Stimulated activated CD8-positive, alpha-beta memory T cell treated with anti-CD3 and anti-CD28 coated beads, Interleukin-7, amount 100 ng/mL, for 48 hours (primary cell): ENCODE measurements at places on chromosomes 16 and 17.

GRCh38 chr16:67248401-67249177 is at the start of gene SLC9A5:
Gene SLC9A5, plus strand, starts transcription at chr16:67248979. Its CDS starts 36 bp downstream, at chr16:67249015.
- no peak for DNase-seq

DNA sequence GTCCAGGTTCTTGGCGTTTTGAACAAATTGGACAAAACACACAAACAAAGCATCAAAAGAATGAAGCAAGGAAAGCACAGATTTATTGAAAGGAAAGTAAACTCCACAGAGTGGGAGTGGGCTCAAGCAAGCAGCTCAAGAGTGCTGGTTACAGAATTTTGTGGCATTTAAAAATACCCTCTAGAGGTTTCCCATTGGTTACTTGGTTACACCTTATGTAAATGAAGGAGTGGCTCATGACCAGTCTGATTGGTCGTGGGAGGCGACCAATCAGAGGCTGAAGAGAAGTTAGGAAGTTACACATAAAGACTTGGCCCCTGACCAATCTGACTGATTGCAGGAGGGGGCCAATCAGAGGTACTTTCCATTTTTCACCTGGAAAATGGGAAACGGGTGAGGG is 1373.8 kb upstream of the GOT2 start:
- DNase-seq = no peak

- no peak for DNase-seq
Observed at GRCh38 chr17:14437176-14437575, 136.3 kb downstream of the HS3ST3B1 start.

GRCh38 chr16:53089434-53090285 is 34.9 kb downstream of the CHD9 start:
- DNase-seq = no peak

DNA sequence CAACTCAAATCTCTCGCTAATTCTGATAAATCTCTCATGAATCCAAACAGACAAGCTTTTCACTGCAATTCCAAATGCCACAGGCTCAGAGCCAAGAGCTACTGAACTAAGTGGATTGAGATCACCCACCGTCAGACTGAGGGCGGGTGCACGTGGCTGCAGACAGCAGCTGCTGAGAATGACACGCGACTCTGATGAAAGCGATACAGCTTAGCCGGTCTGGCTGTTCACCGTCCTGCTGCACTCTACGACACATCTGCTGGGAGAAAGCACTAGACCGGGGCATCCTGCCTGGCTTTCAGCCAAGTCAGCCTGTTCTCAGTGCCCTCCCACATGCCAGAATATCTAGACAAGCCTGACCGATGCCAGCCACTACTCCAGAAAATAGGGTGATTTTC is 42.6 kb downstream of the KLHDC4 start:
- no peak for DNase-seq

GRCh38 chr17:55237268-55237667 is 27.5 kb upstream of the HLF start:
- DNase-seq = no peak
